NCI-H748 treated with DMSO at 0.1 percent for 48 hours (cell line): ENCODE measurements at places on chromosomes 12 and 14.

GRCh38 chr12:41271489-41271888, 83.4 kb downstream of the PDZRN4 start:
- DNase-seq: no peak

GRCh38 chr14:87079416-87079815, 913.6 kb downstream of the GALC start:
- DNase-seq: peak; percentile 27

- no peak for DNase-seq
Measured at GRCh38 chr14:67940486-67941455, 121.2 kb downstream of the RAD51B start.

GRCh38 chr12:125169870-125170269, 104.6 kb downstream of the AACS start:
- DNase-seq: no peak

DNA sequence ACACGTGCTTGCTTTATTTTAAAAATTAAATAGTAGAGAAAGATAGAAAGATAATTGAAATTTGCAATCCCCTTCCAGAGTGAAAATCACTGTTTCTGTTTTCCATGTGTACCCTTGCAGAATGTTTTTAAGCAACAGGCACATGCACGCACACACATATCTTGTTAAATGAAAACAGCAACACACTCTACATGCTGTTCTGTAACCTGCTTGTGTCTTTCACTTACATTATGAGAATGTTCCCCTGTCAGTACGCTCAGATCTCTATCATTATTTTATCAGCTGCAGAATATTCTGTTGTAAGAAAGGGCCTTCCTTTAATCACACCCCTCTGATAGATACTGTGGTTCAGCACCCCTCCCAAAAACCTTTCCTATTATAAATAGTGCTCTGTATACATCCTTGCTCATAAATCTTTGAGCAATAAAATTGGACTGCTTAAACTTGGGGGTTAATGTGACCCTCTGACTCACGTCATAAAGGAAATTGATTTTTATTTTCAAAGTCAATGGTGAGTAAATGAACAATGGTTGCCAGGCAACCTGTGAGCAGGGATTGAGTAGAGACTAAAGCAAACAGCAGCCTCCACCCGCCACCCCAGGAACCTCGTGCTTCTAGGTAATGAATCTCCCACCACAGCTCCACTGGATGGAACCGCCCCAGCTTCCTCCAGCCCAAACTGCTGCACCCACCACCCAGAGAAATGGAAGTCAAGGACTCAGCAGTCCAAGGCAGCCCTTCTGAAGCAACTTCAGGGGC, 31.9 kb upstream of the CHGA start:
- DNase-seq: peak; percentile 98

DNA sequence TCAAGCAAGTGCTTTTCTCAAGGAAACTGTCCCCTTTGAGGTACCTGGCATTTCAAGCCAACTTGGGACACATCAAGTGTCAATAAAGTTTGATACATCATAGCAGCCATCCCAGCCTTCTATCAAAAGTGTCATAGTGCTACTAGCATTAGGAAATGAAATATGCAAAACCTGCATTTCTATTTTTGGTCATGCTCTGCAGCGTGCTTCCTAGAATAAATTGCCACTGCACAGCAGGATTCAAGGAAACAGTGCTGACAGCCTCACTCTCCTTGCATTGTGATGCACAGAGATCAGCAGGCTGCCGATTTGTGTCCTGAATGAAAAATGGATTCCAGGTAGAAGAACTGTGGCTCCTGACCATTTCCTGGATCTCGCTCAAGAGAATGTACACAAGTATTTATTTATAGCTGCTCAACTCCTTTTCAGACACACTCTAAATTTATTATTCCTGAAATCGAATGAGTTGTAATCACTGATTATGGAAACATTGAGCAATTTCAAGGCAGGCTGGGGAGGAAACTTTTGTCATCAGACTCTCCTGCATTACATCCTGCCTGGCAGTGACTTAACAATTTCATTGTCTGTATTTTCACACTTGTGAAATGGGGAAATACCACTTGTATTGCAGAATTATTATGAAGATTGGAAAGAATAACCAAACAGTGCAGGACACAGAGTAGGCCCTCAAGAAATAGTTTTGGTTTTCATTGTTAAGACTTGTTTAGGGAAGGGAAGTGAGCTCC, 120.9 kb downstream of the SLC38A6 start:
- DNase-seq: no peak

DNA sequence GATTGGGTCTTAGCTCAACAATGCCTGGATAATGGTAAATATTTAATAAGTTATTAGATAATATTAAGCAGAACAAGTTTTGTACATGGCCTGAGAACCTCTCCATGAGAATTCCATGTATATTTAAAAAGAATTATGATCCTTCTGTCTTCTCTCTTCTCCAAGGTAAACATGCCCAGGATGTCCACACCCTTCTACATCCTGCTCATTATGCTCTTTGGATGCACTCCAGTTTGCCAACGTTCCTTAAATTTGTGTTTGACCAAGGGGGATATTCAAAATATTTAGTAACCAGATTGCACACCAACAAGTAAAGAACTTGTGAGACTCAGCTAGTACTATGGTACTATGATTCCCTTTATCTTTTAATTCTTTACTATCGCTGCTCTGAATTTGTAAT, 44.8 kb upstream of the ERGIC2 start:
- DNase-seq: no peak

DNA sequence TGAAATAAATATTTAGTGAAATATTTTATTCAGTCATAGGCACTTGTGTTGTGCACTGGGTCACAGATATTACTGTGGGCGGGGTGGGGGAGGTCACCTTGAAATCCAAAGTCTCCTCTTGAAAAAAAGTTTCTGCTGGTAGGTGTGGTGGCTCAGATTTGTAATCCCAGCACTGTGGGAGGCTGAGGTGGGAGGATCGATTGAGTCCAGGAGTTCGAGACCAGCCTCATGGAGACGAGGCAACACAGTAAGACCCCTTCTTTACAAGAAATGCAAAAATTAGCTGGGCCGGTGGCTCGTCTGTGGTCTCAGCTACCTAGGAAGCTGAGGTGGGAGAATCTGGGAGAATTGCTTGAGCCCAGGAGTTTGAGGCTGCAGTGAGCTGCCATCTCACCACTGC, 913 bp upstream of the C2CD5 start:
- DNase-seq: no peak

- DNase-seq: no peak
Measured at GRCh38 chr12:12990700-12991468, 9.2 kb downstream of the HEBP1 start.
